ENCODE measurements at places on chromosomes 1 and 21.
A peak's percentile ranks its signal among the peaks of the same experiment; 100 is the strongest.

- no peak for DNase-seq
These were observed 20.9 kb downstream of the CSTB start for GRCh38 chr21:43754948-43755781.

DNA sequence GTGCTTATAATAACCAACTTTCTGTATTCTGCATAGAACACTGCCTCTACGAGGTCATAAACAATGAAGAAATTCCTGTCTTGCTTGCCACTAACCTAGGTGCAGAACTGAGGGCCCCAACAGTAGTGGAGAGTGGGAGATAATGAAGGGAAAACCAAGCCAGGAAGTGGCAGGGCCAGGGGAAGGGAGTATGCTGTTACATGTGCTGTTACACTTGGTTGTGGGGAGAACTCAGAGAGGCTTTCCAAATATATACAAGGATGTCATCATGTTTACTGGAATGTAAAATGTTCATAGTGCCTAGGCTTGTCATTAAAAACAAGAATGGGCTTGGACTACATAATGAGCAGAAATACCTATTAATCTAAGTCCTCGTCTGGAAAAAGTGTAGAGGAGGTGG, 31.1 kb downstream of the NHLH2 start:
- DNase-seq = no peak

- DNase-seq = no peak
These were observed 34.1 kb downstream of the KRTAP20-3 start for GRCh38 chr21:30676737-30677136.

DNA sequence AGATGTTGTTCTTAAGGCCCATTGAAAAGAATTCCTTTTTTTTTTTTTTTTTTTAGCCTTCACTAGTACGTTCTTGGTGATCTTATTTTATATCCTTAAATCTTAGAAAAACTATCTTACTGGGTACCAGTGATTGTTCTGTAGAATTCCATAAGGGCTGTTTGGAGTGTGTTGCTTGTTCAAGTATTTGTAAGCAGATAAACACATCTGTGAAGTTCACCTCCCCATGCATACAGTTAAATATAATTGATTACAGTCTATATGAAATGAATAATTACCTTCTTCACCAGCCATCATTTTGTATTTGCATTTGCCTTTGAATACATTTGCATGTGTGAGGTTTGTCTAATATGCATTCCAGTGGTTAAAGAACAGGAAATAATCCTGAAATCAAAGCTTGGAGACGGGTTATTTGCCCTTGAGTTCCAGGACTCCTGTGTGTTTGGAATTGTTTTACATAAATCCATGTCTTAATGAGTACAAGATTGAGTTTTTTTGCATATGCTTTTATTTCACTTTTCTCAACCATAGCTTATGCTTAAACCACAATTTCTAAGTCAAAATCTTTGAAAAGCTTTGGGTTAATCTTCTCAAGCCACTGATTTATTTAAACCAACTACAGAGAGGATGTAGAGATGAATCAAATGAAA, 73.1 kb downstream of the VPS13D start:
- no peak for DNase-seq

- no peak for DNase-seq
These were observed 20.5 kb upstream of the NPHP4 start for GRCh38 chr1:6012529-6013318.

DNA sequence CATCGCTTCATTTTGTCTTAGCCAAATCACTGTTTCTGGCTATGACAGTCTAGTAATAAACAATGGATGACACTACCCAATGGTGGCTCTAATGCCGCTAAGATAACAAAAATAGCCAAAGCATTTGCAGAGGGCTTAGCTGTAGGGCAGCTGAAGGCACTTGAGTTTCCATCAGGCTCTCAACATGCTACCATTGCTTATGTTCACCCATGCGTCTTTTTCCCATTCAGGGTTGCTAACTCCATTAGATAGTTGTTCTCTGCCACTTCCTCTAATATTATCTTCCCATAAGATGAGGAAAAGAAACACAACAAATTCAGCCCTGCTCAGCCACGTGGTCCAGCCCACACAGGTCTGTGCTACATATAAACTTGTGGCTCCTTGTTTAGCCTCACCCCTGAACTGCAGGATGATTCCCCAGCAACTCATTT, 159.6 kb downstream of the TOMM20 start:
- no peak for DNase-seq

DNA sequence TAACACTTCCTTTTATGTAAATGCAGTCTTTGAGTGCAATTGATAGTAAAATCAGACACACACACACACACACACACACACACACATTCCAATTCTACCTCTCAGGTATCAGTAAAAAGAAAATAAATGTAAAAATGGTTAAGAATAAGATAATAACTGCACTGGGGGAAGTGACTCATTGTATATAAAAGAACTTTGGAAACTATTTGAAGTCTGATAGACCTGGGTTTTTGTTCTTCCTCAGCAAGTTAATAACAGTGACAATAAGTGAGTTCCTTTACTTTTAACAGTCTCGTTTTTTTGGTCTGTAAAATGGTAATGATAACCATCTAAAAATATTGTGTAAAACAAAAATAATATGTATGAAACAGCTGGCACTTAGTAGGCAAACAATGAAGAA, 1815.0 kb downstream of the MRPL39 start:
- no peak for DNase-seq

GRCh38 chr1:186618401-186619170, 61.6 kb downstream of the PTGS2 start:
- DNase-seq = peak; percentile 13

DNA sequence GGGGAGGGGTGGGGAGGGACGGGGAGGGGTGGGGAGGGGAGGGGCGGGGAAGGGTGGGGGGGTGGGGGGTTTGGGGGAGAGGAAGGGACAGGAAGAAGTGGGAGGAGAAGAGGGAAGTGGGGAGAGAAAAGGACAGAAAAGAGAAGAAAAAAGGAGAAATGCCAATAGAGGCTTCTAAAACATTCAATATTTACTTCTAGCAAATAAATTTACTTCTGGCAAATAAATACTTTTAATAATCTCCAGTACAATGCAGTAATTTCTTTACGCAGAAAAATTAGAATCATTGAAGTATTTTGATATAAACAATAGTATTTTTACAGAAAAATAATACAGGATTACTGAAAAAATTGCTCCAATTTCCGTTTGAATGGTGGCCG, 9.4 kb upstream of the GPR161 start:
- DNase-seq = no peak

DNA sequence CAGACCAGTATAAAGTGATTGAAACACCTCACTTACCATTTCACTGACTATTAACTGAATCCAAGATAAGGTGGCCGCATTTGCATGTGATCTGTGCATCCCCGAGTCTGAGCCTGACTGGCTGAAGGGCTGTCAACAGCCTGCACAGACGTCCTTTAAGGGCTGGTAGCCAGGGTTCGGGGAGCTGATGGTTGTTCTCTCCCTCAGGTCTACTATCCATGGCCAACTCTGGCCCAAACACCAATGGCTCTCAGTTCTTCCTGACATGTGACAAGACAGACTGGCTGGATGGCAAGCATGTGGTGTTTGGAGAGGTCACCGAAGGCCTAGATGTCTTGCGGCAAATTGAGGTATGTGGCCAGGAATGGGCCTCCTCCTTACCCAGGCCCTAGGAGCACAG, 14.0 kb downstream of the PPIE start:
- no peak for DNase-seq

DNA sequence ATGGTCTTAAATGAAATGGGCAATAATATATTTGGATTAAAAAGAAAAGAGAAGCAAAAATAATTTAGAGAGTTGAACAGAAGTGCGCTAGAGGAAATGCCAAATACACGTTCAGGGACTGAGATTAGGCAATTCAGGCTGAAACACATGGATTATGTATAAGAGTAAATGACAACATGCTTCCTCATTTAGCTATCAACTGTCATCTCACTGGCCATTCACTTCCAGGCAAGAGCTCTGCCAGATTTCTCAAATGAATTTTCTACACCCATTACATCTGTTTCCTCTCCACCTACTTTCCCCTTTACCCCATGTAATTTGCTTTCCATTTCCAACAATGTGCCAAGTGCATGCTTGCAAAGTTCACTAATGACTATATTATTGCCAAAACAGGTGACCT, 582.4 kb downstream of the LTN1 start:
- DNase-seq = no peak

GRCh38 chr1:154403261-154403943, 1.7 kb upstream of the IL6R start:
- peak; percentile 70 for DNase-seq

GRCh38 chr1:58982259-58982998, 198.6 kb upstream of the JUN start:
- no peak for DNase-seq

GRCh38 chr1:170133766-170134495, 11.8 kb upstream of the NTMT2 start:
- DNase-seq = no peak

DNA sequence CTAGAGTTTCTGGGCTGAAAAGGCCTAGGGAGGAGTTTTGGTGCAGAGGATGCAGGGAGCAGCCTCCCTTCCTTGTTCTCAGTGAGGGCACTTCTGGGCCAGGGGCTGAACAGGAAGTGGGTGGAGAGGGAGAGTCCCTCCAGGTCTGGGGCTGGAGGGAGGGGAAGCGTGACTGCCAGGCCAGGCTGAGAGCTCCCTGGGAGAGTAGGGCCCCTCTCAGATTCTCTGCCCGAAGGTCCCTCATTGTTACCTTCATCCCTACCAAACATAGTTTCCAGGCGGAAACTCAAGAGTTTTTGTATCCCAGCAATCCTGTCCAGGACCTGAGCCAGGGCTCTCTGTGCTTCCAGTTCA, 36.8 kb downstream of the CITED4 start:
- DNase-seq = no peak

GRCh38 chr21:29385934-29386520, 87.3 kb downstream of the BACH1 start:
- DNase-seq = no peak

DNA sequence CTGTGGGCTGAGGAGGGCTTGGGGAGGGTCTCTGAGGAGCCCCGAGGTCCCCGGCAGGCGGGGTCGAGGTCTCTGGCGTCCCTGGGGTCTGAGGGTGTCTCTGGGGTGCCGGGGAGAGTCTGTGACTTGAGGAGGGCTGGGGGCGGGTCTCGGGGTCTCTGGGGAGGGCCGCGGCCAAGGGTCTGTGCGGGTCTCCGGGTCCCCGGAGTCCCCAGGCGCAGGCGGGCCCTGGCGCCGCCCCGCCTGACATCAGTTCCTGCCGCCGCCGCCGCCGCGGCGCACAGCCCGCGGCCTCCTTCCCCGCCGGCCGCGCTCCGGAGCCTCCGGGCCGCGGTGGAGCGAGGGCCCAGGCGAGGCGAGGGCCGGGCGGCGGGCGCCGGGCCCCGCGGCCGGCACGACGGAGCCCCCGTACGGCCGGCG, at the start of gene PLEKHM2:
Gene PLEKHM2 (plus strand): TSS at position 279 of the 420 bp plus-strand sequence. CDS start 239 bp downstream, outside the sequence.
- peak; percentile 54 for DNase-seq

GRCh38 chr1:77126307-77126706, 92.9 kb downstream of the PIGK start:
- DNase-seq = peak; percentile 51

DNA sequence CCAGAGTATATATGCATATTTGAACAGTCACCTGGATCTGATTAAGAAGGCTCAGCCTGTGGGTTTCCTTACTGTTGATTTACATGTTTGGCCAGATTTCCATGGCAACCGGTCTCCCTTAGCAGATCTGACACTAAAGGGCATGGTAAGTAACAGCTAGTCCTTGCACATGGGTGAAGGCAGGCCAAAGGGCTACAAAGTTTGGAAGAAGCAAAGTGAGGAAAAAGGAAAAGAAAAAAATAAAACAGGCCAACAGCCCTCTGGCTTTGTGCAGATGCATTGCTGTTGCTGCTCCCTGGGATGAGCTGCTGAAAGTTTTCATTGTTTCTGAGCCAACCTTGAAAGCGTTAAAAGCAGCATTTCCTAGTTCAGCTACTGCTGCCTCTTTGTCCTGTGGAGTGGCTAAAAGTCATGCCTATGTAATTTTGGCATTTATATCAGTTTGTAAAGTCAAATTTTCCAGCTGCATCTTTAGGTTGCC, 176.5 kb upstream of the HOOK1 start:
- no peak for DNase-seq

GRCh38 chr1:182962554-182963115, 9.7 kb upstream of the SHCBP1L start:
- DNase-seq = no peak

DNA sequence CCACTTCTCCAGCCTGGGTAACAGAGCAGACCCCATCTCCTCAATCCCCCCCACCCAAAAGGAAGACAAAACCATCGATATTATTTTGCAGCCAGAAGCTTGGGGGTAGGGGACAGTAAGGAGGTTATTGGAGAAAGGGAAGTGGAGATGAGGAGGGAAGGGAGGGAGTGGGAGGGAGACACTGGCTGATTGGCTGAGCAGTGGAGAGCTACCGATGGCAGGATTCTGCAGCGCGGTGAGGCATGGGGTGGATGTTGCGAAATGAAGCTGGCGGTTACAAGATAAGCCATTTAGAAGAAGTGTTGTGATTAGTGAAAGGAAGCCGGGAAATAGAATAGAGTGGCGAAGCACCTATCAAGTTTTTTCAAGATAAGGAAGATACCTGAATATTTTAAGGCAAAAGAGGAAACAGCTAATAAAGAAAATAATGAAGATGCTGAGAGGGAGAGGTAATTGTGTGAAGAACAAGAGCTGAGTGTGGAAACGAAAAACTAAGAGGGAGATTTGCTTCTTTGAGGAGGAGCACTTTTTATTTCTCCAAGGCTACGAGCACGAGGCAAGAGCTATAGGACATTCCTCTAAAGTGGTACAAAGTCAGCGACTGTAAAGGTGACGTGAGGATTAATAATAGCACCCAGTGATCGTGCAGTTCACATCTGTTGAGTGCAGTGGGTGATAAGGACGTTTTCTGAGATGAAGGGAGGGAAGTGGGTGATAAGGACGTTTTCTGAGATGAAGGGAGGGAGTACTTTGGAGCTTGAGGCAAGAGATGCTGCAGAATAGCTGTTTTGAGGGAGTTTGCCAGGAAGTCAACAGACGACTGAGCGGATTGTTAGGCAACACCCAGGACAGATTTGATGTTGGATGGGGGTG, 103.2 kb upstream of the KIF26B start:
- no peak for DNase-seq

DNA sequence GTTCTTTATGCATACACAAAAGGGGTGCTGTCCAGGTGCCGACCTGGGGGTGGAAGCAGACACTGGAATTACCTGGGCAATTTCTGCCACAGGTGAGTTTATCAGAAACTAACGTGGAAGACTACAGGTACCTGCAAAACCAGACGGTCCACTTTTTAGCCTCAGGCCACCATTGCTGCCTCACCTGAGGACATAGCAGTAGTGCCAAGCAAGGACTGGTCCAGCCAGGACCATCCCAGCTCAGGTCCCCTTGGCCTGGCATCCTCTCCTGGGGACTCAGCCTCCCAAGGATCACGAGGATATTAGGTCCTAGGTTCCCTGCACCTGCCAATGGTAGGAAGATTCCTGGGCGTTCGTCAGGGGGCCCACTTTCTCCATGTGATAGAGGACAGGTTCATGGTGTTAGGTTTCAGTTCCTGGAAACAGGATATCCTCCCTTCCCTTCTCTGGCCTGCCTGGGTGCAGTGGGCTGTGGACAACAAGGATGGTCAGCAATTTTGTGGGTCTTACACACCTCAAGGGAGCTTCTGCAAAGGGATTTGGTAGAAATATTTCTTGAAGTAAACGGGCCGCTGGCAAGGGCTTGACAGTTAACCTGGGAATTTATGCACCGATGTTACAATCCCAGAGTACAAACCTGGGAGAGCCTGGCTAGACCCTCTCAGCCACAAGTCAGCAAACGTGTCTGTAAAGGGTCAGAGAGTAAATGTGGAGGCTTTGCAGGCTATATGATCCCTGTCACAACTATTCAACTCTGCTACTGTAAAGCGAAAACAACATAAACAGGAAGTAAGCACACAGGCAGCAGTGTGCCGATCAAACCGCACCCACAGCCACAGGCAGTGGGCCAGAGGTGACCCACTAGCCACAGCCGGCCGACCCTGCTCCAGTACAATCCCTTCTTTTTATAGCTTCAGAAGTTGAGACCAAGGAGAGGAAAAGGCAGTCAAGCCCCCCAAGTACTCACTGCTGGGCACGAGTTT, 71.4 kb upstream of the RAB4A start:
- DNase-seq = no peak
